Stimulated activated CD4-positive, alpha-beta T cell treated with anti-CD3 and anti-CD28 coated beads, Interleukin-15, amount 100 ng/mL, for 24 hours (primary cell): ENCODE measurements at places on chromosomes 7 and 10.
A peak's percentile ranks its signal among the peaks of the same experiment; 100 is the strongest.

- DNase-seq: no peak
Measured at GRCh38 chr10:11358011-11358410, 253.4 kb downstream of the USP6NL start.

DNA sequence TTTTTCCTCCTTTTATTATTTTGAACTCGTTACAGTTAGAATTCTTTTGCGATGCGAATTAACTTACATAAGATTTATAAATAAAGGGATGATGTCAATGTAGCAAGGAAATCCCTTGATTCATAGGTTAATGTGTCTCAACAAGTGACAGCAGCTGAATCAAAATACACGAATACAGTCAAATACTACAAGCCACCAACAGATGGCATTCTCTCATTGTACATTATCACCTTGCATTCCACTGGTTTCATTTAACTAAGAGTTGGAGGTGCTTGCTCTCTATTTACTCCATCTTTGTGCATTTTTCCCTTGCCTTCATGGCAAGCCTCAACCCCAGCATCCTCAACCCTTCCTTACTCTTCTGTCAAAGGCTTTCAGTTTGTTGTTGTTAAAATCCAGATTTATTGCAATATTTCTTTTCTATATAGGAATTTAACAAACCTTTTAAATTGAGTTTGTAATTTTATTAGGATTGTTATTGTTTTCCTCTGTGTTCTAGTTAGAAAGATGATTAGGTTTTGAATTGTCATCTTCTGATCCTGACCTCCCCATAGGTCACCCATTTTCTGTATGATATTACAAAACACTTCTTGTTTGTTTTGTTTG, 78.3 kb downstream of the SLC25A40 start:
- no peak for DNase-seq

- no peak for DNase-seq
Measured at GRCh38 chr10:73581918-73582317, 9.2 kb downstream of the USP54 start.

- DNase-seq: no peak
Measured at GRCh38 chr10:86100581-86101061, 266.0 kb downstream of the GRID1 start.

GRCh38 chr10:48745662-48746245, 61.1 kb downstream of the WDFY4 start:
- no peak for DNase-seq

GRCh38 chr7:157009170-157009777, 1.2 kb downstream of the MNX1 start:
- no peak for DNase-seq

DNA sequence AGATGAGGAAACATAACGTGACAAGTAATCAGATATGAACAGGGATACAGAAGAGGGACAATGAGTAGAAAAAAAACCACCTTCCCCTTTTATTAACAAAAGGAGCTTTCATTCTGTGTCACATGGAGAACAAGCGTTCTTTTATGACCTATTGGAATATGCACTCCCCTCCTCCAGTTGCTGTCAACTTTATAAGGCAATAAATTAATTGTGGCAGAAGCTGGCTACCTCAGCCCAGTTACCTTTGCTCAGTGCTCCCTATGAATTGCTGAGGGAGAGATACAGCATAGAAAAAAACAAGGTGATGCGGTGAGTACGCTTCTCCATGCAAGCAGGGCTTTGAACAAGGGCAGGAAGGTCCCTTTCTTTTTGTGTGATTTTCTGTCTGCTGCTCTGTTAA, at the start of gene MGAM2:
Gene MGAM2 (plus strand): TSS at position 220 of the 400 bp plus-strand sequence. CDS start 5,156 bp downstream, outside the sequence.
- DNase-seq: no peak

GRCh38 chr7:138515001-138515528, 55.0 kb downstream of the TRIM24 start:
- no peak for DNase-seq

DNA sequence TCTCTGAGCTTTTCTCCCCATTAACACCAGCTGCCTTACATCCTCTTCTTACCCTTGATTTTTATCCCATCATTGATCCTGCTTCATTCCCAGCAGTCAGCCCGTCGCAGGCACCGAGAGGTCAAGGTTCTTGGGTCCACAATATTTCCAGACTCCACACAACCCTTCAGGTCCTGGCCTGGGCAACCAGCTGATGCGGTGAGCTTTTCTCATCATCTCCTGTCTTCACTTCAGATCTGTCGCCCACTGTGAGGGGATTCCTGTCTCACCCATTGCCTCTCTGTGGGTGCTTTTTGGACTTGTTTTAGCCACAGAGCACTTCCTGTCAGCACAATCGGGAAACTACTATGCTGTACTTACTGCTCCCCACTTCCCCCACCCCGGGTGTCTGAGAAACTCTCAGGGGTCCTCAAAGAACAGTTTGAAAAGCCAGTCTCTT, 8.4 kb upstream of the PVRIG start:
- peak; percentile 58 for DNase-seq

GRCh38 chr10:6406220-6407033, 173.6 kb downstream of the PRKCQ start:
- peak; percentile 44 for DNase-seq

DNA sequence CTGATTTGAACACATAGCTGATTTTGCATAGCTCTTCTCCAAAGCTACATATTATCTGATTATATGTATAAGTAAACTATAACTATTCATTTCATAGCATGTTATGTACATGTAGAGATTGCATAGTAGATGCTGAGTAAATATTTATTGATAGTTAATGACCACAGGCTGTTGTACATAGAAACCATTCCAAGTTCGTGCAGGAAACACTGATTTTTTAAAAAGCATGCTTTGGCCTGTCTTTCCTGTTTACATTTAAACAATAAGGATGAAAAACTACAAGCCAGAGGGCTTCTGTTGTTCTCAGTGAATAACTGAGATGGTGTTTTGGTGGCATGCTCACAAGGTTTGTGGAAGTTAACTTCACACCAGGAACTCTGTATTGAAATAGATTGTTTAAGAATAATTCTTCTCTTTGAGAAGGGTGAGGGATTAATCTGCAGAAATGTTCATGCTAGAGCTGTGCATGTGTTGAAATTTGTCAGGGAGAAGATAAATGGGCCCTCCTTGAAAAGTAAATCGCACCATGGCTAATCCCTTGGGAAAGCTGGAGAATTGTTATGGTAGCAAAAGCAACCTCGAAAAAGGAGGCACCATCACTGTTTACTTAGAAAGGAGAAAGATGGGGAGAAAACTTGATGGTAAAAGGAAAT, 120.2 kb upstream of the SP8 start:
- DNase-seq: no peak

DNA sequence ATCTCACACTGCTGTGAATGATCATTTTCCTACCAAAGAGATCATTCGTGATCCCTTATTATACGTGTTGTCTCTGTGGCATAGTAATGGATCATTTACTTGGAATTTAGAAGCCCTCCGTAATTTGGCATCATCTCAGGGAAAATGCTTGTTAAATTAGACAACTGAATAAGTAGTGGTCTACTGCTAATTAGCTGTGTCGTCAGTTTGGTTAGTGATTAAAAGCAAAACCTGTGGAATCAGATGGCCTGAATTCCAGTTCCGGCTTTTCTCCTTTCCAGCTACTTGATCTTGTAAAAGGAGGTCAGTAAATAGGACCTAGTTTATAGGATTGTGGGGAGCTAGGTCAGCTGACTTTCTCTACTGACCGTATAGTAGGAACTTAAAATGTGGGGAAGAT, 65.6 kb downstream of the RBM33 start:
- DNase-seq: no peak

DNA sequence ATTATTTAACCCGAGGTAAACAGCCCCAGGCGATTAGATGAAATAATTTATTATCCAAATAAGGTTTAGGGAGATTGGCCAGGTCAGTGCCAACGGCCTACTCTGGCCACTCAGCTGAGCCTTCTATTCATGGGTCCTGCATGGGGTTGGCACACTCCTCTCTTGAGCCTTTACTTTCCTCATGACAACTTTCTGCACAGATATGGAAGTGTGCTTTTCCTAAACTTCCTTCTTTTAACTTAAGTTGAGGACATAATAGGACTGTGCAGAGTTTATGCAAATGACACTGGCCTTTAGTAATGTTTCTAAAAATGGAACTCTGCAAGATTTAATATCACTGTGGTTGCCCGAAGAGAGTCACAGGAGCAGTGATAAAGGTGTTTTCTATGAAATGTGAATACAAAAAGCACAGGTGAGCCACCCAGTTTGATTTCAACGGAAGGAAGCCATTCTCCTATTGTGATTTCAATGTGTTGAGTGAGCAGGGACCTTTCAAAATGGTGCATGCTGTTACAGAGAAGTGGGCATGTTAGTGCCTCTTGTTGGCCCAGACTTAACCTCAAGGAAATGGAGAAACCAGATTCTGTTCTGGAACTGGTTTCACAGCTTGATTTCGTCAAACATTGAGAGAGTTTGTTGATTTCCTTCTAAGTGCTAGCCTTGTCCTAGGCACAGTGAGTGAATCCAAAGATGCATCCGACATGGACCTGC, 55.7 kb downstream of the LYZL2 start:
- no peak for DNase-seq

DNA sequence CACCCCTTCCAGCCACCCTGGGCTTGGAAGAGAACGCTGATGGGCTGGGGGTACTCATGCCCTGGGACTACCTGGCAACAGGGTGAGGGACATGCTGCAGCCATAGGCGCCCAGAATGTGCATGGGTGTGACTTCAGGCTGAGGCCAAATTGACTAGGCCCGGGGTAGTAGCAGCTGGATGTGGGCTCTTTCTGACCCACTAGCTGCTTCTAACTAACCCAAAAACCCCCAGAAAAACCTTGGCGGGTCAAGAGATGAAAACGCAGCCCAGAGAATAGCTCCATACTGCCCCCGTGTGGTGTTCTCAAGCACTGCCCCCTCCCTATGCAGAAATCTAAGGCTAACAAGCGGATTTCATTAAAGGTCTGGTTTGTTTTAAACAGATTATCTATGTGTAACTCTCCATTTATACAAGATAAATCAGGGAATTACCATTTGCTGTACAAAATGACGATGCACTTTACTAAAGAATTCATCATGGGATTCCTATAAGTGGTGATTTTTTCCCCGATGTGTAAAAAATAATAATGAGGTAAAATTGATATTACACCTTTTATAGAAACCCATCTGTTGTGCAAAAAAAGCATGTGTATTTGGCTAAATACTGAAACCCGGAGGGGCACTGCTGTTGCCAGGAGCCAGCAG, 4.2 kb downstream of the SMARCD3 start:
- DNase-seq: peak; percentile 70

GRCh38 chr7:597348-598178, 77.9 kb upstream of the PDGFA start:
- DNase-seq: no peak

- DNase-seq: no peak
Measured at GRCh38 chr7:131843898-131844331, 287.5 kb upstream of the PODXL start.

GRCh38 chr10:95814011-95814727, 58.2 kb downstream of the ENTPD1 start:
- DNase-seq: no peak

- DNase-seq: no peak
Measured at GRCh38 chr7:103307503-103308231, 10.4 kb downstream of the PMPCB start.

DNA sequence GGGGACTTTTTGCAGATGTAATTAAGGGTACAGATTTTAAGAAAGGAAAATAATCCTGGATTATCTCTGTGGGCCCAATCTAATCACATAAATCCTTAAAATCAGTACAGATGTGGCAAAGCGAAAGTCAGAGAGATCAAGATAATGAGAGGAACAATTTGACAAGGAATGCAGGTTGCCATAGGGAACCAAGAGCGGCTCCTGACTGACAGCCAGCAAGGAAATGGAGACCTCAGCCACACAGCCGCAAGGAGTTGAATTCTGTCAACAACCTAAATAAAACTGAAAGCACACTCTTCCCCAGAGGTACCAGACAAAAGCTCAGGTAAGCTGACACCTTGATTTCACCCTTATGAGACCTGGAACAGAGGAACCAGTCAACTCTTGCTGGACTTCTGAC, 3.4 kb upstream of the PNPLA8 start:
- DNase-seq: no peak

DNA sequence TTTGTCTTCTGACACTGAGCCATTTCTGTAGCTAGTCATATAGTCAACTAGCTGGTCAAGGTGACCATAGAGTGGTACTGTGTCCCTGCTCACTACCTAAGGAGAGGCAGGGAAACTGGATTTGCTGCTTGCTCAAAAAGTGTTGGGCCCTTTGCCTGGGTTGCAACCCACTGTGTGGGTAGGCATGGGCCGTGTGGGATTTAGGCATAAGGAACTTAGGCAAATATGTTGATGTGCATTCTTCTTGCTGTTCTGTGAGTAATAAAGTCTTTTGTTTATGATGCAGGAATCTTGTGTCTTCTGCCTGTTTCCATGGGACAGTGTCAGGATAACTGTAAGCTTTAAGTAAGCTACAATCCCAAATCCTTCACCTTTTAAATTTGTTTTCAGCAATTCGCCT, 23.1 kb upstream of the TCTN3 start:
- no peak for DNase-seq

DNA sequence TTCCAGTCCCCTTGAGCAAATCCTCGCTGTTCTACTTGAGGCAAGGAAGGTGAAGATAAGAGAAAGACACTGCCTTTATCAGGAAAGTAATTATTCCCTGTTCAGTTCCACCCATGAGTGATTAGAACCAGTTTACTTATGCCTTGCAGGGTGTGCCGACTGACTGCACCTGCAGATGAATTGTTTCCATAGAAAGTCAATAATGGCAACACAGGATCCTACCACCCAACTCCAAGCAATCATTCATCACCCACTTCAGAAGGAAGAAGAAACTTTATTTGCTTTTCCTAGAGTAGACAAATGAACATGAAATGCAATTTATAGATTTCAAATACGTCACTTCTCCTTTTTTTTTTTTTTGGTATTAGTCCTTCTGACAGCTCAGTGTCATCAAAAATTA, 383.9 kb downstream of the SORCS1 start:
- no peak for DNase-seq

DNA sequence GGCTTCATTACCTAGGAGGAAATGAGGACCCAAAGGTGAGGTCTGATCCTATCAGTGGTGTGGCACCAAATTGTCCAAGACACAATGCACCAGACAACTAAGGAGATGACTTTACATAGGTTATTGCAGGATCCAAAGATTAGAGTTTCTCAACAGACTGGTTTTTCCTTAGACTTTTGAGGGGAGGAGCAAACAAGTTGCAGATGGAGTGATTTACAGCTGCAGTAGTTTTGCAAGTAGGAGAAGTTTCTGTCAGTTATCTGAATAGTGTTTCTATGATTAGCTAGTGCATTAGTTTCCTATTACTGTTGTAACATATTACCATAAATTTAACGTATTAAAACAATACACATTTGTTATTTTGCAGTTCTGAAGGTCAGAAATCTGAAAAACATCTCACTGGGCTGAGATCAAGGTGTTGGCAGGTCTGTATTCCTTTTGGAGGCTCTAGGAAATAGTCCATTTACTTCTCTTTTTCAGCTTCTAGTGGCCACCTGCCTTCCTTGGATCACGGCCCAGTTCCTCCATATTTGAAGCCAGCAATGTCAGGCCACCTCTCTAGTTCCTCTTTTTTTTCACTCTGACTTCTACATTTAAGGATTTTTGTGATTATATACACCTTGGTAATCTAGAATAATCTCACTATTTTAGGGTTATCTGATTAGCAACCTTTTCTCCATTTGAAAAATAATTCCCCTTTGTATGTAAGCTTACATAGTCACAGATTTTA, 994.9 kb downstream of the REEP3 start:
- DNase-seq: no peak

- no peak for DNase-seq
Measured at GRCh38 chr7:32870298-32870697, 21.3 kb downstream of the KBTBD2 start.

GRCh38 chr10:25701652-25702051, 232.4 kb upstream of the MYO3A start:
- DNase-seq: no peak

GRCh38 chr7:132501956-132502355, 74.3 kb downstream of the PLXNA4 start:
- DNase-seq: no peak

GRCh38 chr10:97131666-97132065, 54.1 kb downstream of the SLIT1 start:
- no peak for DNase-seq
